Fibroblast of pulmonary artery (primary cell): ENCODE measurements at places on chromosomes 3 and 15.

GRCh38 chr3:57017459-57017845, 43.0 kb upstream of the SPATA12 start:
- DNase-seq, result peak; percentile 22

DNA sequence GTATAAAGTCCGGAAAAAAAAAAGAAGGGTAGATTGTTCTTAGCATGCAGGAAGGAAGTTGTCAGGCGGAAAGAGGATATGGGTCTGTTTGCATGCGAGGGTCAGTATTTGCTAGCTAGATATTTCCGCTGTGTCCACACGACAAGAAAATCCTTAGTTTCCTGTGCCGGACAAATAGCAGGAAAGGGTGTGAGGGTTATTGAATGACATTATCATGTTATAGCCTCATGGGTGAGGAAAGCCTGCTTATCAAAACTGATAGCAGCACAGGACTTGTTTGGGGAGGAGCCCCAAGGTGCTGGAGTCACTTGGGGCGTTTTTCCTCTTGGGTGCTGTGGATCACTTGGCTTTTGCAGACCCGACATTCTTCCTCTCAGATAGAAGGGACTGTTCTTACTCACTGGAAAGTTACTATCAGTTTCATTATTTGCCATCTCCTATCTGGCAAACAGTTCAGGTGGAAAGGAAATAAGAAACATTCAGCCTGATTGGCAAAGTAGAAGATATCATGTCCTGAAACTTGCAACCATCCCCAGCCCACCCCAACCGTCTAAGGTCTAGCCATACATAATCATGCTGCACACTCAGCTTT, 127.2 kb upstream of the DPH6 start:
- DNase-seq, result peak; percentile 52

DNA sequence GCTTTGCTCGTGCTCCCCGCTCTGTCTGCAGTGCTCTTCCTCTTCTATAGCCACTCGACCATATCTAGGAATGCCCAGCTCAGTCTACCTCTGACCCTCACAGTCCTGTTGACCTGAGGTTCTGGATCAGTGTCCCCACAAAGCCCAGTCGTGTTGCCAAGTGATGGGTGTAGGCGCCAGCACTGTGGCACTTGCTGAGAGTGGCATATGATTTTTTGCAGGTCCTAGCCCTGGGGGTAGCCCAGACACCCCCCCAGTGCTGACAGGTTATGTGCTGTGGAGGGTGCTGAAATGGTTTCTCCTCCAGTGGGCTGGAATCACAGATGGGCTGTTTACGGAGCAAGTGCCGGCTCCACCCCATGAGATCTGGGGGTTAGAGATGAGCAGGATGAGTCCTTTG, 32.5 kb downstream of the ACAD9 start:
- no peak for DNase-seq

GRCh38 chr3:4140921-4141320, 162.2 kb upstream of the SETMAR start:
- no peak for DNase-seq

DNA sequence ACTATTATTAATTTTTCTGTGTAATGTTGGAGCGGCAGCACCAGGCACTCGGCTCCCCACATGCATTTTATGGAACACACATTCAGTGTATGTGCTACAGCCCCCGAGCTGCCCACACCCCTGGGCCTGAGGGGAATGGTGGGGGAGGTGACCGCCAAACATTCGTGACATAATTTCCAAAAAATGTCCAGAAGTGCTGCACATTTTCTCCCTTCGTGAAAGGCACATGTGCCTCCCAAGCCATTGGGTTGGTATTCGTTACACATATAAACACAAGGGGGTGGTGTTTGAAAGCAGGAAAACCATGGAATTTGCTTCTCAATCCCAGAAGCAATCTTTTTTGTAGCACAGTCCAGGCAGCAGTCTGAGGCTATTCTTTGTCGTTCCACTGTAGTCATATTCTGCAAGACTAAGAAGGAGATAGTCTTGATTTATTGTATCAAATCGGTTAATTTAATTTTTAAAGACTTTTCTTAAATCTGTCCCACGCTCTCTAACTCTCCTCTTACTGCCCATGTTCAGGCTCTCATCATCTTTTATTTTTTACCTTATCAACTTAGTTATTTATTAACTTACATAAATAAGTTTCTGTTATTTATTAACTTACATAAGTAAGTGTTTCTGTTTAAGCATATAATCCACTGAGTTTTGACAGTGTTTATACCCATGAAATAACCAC, 39.2 kb upstream of the POLR2M start:
- peak; percentile 83 for DNase-seq

- no peak for DNase-seq
These were observed 26.7 kb downstream of the SLC12A8 start for GRCh38 chr3:125185805-125186204.

- peak; percentile 10 for DNase-seq
These were observed 47.7 kb downstream of the PDZRN3 start for GRCh38 chr3:73576999-73577461.

GRCh38 chr3:152259468-152259867, 9.3 kb upstream of the MBNL1 start:
- no peak for DNase-seq

DNA sequence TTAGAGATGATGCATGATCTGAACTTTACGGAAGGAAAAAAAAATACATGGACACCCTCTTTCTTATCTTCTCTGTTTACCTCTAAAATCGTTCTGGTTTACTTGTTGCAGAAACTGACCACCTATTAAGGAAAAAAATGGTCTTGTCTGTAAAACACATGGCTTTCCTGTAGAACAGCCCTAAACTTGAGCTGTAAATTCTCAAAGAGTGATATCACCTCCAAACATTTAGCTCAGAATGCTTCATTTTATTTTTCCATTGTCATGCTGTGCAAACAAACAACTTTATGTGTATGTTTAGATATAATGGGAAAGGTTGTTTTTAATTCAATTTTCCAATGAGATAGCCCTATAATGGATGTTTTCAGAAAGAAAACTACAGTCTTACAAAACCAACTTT, 237.4 kb upstream of the NR2F2 start:
- DNase-seq, result peak; percentile 14

- no peak for DNase-seq
These were observed 188.3 kb downstream of the PLCH1 start for GRCh38 chr3:155556531-155556930.

GRCh38 chr15:43915631-43916325, 89.0 kb downstream of the WDR76 start:
- DNase-seq, result no peak

- peak; percentile 40 for DNase-seq
These were observed 131.2 kb upstream of the CGNL1 start for GRCh38 chr15:57245130-57245529.

- no peak for DNase-seq
These were observed 59.6 kb downstream of the CCDC66 start for GRCh38 chr3:56616478-56617006.

DNA sequence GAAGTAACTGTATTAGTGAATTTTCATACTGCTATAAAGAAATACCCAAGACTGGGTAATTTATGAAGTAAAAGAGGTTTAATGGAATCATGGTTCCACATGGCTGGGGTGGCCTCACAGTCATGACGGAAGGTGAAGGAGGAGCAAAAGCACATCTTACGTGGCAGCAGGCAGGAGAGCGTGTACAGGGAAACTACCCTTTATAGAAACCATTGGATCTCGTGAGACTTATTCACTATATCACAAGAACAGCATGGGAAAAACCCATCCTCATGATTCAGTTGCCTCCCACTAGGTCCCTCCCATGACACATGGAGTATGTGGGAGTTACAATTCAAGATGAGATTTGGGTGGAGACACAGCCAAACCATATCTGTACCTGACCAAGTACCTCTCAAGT, 812.3 kb upstream of the ALCAM start:
- DNase-seq, result no peak

- DNase-seq, result no peak
These were observed 49.3 kb downstream of the FEM1B start for GRCh38 chr15:68326711-68327354.

DNA sequence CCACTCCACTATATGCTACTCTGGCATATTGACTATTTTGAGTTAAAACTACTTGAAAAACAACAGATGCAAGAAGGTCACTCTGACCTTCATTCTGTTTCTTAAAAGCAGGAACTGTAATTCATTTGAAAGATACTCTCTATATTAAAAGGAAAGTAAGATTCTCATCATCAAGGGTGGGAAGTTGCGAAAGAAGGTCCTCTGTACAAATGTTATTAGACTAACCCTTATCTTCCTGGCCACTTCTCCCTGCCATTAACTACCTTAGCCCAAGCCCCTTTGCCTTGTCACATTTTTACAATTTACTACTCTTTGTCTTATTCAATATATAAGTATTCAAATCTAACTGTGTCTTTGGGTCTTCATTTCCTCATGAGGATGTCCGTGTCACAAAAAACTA, 16.1 kb downstream of the SIDT1 start:
- DNase-seq, result no peak

- DNase-seq, result no peak
These were observed 70.1 kb downstream of the HOMER2 start for GRCh38 chr15:82882273-82882928.

GRCh38 chr3:157782236-157782635, 279.0 kb upstream of the VEPH1 start:
- peak; percentile 24 for DNase-seq

DNA sequence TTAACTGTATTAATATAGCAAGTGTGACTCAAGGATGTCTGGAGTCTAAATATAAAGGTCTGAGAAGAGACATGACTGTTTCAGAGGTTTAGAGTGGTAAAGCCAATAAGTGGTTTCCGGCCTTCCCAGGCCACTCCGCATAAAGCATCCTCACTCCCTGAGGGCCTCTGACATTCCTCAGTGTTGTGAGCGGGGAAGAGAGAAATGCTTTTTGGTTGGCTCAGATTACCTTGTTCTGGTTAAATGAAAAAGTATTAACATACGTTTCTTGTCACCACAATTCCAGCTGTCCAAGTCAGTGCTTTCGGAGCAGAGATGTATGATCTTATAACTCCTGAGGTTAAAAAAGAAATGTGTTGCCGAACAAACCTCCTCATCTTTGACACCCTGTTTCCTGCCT, 103.8 kb downstream of the RBMS3 start:
- peak; percentile 80 for DNase-seq

GRCh38 chr15:79028411-79028964, 62.1 kb downstream of the RASGRF1 start:
- DNase-seq, result peak; percentile 49

GRCh38 chr15:42578984-42579537, 3.7 kb downstream of the STARD9 start:
- no peak for DNase-seq

DNA sequence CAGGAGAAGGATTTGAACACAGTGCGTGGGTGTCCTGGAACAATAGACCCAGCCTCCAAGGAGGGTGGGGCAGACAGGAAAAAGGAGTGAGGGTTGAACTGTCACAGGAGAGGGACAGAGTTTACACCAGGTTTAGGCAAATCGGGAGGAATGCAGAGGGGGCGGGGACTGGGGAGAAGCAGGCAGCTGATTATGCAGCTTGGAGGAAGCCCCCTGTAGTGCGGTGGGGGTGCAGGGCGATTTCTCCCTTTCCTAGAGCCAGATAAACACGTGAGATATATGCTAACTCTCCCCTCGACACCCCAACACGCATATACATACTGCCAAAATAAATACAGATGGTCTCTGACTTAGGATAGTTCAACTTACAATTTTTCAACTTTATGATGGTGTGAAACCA, 108.6 kb upstream of the PRR20G start:
- no peak for DNase-seq

DNA sequence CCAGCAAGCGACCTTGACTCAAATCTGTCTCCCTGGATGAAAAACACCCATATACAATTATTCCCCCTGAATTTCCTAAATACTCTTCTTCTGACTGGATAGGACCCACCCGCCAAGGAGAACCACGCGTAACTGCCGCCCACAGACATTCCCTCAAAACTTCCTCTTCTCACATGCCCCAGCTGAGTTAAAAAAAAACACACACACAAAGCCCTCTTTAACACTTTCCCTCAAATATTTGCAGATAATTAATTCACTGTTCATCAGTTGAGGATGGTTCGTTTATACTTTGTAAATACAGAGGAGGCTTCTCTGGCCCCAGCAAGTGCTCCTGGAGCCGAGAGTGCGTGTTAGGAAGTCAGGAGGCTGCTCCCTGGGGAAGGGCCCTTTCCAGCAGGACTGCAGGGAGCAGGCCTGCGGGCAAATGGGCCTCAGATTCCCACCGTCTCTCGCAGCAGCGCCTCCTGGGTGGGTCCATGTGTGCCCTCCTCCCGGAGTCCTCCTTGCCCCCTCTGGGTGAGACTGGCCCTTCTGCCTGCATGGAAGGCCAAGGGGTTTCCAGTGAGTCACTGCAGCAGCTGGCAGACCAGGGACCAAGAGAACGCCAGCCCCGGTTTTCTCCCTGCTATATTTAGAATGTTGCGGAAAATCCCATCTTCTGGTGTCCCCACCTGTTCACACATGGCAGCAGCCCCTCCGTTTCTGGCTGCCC, 46.8 kb downstream of the MGLL start:
- DNase-seq, result peak; percentile 60

DNA sequence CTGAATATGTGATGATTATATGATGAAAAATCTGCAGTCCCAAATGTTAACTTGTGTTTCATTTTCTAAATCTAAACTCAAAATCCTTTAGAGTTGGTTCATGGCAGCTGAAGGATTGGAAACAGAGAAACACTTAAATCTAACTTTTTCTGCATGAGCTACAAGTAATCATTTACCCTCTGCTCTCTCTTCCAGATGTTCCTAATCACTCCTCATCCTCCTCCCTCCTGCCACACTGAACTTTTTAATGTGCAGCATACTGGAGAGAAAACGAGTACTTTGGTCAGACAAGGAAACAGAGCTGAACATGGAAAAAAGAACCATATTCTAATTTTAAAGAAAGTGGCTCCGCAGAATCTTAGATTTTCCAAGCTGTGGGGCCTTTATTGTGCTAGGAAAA, 321.2 kb upstream of the COL8A1 start:
- DNase-seq, result no peak

GRCh38 chr15:74955017-74955416, 1.6 kb downstream of the RPP25 start:
- DNase-seq, result no peak

- peak; percentile 43 for DNase-seq
These were observed 593.9 kb downstream of the PYDC2 start for GRCh38 chr3:192054881-192055280.

DNA sequence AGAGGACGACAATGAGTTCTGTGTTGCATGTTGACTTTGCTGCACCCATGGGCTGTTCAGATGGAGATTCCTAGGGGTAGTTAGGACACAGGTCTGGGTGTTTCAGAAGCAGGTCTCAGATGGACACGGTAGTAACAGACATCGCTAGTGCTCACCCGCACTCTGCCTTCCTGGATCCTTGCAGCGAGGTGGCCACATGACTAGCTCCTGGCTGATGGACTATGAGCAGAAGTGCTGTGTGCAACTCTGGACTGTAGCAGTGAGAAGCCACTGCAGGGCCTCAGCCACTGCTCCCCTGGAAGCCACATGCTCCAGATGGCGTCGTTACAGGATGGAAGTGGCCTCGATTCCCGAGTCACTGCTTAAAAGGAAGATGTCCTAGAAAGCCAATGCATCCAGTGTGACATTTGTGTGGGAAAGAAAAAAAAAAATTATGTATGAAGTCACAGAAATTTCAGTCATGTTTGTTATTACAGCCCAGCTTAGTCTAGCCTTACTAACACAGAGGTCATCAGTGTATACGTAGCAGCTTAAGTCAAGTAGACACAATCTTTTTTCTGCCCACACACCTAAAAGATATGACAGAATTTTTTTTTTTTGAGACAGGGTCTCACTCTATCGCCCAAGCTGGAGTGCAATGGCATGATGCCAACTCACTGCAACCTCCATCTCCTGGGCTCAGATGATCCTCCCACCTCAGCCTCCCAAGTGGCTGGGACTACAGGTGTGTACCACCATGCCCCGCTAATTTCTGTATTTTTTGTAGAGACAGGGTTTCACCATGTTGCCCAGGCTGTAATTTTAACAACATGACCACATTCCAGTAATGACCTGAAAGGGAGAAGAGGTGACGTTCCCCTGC, 95.3 kb downstream of the XXYLT1 start:
- DNase-seq, result no peak
